ENCODE measurements at places on chromosomes 12 and 14.

GRCh38 chr14:90759370-90760077 lies 56.7 kb downstream of the TTC7B start:
- DNase-seq: no peak

- DNase-seq: no peak
Observed at GRCh38 chr12:116183741-116184141, 93.8 kb downstream of the MED13L start.

DNA sequence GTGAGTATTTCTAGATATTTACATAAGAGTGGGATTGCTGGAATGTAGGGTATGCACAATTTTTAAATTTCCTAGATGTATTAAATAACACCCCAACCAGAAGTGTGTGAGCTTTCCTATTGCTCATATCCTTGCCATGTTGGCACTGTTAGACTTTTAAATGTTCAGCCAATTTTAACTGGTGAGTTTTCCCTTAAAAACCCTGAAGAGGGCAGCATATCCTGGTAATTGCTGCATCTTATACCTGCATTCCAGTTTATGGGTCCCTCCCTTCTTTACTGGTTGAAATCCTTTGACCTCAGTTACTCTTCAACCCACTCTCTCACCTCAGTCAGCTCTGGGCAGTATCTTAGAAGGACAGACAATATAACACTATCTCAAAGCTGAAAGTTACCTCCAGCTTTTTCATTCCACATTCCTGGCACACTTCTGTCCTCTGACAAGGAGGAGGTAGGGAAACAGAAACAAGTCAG lies 270.6 kb downstream of the PAWR start:
- DNase-seq: peak; percentile 3

DNA sequence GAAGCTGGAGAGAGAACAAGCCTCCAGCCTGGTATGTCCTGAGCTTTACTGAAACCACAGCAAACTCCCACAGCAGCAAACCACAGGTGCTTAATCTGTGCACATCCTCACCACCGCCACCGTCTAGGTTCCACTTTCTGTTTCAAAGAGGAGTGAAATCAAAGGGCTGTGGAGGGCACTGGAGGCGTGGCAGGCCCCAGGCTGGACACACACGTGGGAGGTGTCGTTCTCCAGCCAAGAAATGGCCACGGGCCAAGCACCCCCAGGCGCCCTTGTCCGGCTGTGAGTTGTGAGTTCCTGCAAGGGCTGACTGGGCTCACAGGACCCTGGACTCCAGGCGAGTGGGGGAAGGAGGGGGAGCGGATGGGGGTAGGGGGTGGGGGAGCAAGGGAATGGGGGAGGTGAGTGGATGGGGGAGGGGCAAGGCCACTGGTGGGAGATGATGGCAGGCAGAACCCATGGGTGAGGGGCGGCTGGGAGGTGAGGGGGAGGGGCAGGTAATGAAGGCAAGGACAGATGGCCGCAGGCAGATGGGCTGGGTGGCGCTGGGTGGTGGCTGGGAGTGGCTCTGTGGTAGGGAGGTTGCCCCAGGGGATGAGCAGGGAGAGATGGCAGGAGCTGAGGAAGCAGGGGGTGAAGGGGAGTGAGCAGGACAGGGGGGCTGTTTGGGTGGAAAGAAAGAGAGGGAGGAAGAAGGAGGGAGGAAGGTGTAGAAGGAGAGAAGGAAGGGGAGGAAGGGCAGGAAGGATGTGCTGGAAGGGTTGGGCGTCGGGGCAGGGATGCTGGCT lies 86.7 kb downstream of the NCOR2 start:
- no peak for DNase-seq

- no peak for DNase-seq
Observed at GRCh38 chr12:15423629-15424028, 101.3 kb downstream of the PTPRO start.

GRCh38 chr14:92563359-92563758 lies 49.8 kb downstream of the RIN3 start:
- DNase-seq: no peak

DNA sequence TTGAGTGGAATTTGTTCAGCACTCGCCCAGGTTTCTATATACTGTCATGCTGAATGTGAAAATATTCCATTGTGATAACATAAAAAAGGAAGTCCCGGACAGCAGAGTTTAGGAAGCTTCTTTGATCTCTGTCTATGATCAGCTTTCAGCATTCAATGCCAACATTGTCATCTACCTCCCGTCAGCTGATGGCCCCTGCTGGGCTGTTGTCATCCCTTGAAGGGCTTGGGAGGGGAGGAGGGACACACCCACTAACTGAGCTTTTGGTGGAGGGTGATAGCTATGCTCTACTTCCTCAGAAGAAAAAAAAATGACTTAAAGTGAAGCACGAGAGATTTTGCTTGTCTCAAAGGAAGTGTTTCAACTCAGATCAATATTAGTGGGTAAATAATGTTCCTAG lies 4.7 kb upstream of the KRT77 start:
- no peak for DNase-seq

- no peak for DNase-seq
Observed at GRCh38 chr14:53861781-53862180, 94.8 kb downstream of the BMP4 start.

DNA sequence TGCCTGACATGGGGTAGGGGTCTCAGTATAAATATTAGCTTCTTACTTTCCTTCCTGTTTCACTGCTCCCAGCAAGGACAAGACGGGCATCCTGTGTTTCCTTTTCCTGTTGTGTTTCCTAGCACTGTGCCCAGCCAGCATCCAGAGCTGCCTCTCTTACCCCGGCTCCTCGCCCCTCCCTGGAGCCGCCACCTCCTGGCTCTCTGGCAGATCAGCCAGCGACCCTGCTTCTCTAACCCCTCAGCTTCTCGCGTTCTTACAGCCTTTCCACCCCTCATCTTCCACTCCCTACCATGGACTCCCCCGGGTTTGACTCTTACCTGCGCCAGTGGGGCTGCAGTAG lies 17.8 kb downstream of the HDAC7 start:
- no peak for DNase-seq

GRCh38 chr12:27199638-27200300 lies 44.3 kb upstream of the STK38L start:
- no peak for DNase-seq

GRCh38 chr14:87944987-87945604 lies 47.9 kb downstream of the GALC start:
- peak; percentile 6 for DNase-seq

GRCh38 chr12:84786622-84787021 lies 126.0 kb downstream of the SLC6A15 start:
- DNase-seq: no peak

DNA sequence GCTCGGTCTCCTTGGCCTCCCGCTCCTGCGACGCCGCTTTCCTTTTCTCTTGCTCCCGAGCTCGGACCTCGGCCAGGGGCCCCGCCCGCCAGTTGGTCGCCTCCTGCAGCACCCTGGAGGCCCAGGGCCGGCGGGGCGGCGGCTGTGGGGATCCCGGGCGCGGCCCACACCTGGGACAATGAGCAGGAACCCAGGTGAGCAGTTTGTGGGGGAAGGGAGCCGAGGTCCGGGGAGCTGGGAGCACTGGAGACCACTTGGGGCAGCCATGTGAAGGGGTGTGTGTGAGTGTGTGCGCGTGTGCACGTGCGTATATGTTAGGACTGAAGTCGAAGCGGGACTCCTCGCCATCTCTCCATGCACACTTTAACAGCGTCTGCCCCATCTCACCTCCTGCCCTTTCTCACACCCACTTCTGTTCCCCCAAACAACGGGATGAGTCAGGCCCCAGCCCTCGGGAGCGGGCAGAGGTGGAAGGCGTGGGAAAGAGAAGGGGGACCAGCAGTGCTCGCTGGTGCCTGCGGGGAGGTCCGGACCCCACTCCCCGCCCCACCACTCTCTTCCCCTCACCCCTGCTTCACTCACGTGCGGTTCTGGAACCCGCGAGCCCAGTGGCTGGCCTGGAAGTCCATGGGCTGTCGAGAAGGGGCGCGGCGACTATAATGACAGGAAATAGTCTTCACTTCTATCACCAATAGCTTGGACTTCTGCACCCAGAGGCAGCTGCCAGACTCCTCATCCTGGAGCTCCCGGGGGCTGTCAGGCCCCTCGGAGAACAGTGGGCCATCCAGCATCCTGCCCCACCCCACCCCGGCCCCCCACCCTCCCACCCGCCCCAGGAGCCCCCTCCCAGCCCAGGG lies 450 bp downstream of the DDN start:
- no peak for DNase-seq

DNA sequence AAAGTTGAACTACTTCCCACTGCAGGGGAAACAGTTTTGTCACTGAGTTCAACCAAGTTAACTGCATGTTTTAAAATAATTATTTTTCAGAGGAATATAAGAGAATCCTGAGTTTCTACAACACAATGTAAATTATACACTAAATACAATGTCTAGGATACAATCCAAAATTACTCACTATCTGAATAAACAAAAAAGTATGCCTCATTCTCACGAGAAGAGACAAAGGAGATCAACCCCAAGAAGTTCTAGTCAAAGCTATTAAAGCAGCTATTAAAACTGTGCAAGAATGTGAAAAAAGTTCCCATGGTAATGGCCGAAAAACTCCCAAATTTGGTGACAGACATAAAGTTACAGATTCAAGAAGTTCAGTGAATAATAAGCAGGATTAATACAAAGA lies 8.8 kb upstream of the KCNK13 start:
- no peak for DNase-seq

GRCh38 chr12:85855305-85855704 lies 18.8 kb upstream of the NTS start:
- no peak for DNase-seq

DNA sequence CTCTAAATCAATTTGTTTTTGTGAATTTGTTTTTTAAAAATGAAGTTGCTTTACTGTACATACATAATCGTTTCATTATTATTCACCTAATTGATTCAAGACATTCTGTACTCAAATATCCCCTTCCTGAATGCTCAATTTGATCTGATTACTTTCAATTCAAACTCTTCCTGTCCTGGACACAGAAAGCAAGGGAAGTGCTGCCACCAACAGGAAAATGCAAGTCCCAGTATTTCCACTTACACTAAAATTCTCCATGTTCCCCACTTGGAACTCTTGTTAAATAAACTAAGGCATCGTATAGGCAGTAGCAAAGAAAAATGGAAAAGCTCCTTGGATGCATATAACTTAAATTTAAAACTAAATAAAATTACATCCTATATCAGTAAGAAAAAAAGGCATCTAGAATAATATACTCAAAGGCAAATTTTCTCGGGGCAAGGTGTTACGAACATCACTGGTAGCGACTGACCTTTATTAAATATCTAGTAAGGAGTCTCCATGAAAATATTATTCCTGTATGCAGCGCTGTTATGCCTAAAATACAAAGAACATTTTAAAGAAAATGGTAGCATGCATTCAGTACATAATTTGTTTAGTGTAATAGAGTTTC lies 72.0 kb upstream of the DBX2 start:
- DNase-seq: peak; percentile 11

GRCh38 chr14:21527318-21527679 lies 1.2 kb upstream of the SALL2 start:
- DNase-seq: no peak

DNA sequence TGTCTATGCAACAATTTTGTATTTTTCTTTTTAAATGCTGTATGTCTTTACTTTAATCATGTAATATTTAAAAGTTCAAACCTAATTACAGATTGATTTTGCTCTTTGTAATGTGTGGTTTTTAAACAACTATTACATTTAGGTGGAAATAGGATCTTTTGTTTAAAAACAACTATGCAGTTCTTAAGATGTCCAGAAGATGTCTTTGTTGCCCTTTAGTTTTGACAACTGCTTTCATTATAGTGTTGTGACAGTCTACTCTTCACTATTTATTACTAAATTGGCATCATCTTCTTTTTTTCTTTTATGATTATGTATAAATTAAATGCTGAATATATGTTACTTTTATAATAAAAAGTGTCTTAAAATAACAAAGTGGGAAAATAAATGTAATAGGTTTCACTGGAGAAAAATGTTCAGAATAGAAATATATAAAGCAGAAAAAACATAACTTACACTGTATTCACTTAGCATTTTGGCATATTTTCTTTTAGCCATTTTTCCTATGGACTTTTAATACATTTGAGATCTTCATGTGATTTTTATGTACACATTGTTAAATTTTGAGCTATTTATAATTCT lies 27.1 kb upstream of the PCNX4 start:
- peak; percentile 16 for DNase-seq

- DNase-seq: no peak
Observed at GRCh38 chr12:78062786-78063185, 232.1 kb downstream of the NAV3 start.

- DNase-seq: no peak
Observed at GRCh38 chr12:132475304-132476037, 14.5 kb upstream of the FBRSL1 start.

DNA sequence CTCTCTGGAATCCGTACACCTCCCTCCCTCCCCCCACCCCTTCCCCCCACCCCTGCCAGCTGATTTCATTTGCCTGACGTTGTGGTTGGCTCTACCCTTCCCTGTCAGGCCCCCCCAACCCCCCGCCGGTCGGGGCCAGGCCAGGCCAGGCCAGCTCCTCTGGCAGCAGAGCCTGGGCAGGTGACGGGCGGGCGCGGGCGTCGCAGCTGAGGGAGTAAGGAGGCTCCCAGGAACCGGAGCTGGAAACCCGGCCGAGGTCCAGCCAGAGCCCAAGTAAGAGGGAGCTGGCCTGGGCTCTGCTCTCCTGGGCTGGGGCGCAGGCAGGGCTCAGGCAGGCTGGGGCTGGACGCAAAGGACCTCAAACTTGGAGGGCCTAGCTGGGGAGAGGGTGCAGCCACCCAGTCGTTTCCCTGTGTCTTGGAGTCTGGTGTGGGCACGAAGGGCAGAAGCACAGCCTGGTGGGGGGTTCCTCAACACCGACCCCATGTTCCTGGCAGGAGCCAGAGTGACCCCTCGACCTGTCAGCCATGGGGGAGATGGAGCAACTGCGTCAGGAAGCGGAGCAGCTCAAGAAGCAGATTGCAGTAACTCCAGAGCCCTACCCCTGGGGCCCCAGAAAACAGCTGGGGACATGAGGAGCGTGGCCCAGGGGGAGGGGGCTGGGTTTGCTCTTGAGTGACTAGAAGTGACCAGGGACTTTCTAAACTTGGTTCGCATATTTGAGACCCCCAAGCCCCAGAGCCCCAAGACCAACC lies at the start of gene GNB3:
Gene GNB3 (plus strand): TSS at position 165 of the 755 bp plus-strand sequence. CDS start 363 bp downstream, at position 528.
- no peak for DNase-seq

GRCh38 chr12:7129872-7130691 lies at the start of gene CLSTN3:
CLSTN3 (plus strand) TSS chr12:7130371; CDS start chr12:7130649, 278 bp downstream.
- DNase-seq: peak; percentile 59

- no peak for DNase-seq
Observed at GRCh38 chr12:131276501-131277185, 322.9 kb downstream of the ADGRD1 start.

DNA sequence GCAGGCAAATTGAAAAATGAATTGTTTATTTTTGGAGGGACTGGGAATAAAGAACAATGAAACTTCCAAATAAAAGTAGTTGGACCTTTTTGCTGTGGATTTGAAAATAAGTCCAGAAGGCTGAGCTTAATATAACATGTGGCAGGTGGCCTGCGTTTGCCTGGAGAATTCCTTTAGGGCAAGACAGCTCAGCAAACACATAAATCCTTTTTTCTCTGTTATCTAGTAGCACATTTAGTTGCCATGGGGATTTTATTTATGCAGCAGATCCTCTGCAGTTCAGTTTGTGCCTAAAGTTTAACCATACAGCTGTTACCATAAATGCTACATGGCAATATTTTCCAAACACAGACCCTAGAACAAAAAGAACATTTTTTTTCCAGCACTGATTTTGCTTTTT lies 180.0 kb downstream of the NPAS3 start:
- DNase-seq: no peak

- no peak for DNase-seq
Observed at GRCh38 chr14:73995977-73996378, 23.1 kb downstream of the ENTPD5 start.

- no peak for DNase-seq
Observed at GRCh38 chr12:120453977-120454376, 7.7 kb downstream of the GATC start.

Measured in NCI-H446 treated with DMSO at 0.1 percent for 48 hours (cell line).